ENCODE measurements at places on chromosomes 7 and 10.

GRCh38 chr7:11427686-11428273 lies 404.2 kb downstream of the THSD7A start:
- peak; percentile 57 for DNase-seq

GRCh38 chr10:114879093-114879492 lies 57.5 kb downstream of the FHIP2A start:
- no peak for DNase-seq

DNA sequence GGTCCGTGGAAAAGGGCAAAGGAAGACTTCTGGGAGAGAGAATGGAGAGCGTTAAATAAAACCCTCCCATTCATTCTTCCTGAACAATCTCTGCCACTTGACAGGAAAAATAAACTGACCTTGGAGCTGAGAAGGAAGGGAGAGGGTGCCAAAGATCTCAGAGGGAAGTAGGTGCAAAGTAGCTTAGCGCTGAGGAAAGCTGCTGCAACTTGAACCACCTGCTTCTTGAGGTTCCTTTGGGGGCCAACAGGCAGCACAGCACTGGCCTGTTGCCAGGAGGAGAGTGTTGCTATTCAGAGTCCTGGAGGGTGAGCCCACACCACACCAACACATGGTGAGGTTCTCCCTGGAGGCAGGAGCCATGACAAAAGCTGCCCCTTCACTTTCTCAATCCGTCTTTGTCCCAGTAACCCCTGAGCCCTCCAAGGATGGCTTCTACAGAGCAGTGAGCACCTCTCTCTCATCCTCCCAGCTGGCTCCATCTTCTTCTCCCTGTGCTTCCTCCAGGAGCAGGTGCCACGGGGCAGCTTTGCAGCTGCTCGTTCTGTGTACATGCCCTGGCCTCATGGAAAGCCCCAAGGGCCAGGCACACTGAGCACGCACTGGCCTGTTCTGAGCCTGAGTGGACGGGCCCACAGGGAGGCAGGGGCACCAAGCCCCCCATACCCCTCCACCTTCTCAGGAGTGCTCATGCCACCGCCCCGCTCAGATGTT lies 101.3 kb downstream of the STRA8 start:
- no peak for DNase-seq

- DNase-seq: peak; percentile 42
Observed at GRCh38 chr10:73625004-73625883, 16.0 kb downstream of the MYOZ1 start.

GRCh38 chr10:68067508-68067907 lies 7.6 kb downstream of the HERC4 start:
- no peak for DNase-seq
